MCF 10A (cell line): ENCODE measurements at places on chromosomes 3 and 15.

DNA sequence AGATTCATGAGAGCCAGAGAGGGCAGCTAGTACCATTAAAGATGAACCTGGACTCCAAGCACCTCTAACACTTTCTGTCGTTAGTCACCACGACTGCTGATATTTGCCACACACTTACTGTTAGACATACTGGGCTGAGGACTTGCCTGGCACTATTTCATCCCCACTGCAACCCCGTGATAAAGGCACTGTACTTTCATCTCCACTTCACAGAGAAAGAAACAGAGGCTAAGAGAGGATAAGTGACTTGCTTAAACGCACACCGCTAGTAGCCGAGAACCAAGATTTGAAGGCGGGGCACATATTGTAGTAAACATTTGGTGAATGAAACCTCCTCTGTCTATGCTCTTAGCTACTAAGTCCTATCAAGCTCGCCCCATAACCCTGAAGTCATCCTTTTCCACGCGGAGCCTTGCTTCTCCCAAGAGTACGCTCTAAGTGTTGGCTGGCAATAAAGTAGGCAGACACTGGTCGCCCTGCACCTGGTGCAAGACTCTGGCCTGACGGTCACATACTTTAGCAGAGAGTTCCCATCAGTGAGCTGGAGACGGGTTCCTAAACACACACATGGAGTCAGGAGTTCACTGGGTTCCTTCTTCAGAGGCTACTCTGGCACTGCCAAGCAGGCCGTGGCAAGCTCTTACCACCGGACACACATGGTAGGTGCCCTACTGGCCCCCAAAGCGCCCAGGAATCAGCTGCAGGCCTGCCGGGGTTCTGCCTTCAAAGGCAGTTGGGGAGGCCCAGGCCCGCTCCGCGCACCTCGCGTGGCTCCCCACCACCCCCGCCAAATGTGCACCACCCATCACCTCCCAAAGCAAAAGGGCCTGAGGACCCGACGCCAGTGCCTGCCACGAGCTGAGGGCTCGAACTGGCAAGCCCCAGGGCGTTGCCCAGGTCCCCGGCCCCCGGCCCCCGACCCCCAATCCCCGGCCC, 951 bp downstream of the POMGNT2 start:
- DNase-seq = no peak
- peak overlapping the region; percentile 70 for H3K4me3 ChIP-seq
- H3K4me1 ChIP-seq = peaks cover 8% of the 10 kb centered on the region
- H3K27me3 ChIP-seq = no peaks in the 10 kb centered on the region

DNA sequence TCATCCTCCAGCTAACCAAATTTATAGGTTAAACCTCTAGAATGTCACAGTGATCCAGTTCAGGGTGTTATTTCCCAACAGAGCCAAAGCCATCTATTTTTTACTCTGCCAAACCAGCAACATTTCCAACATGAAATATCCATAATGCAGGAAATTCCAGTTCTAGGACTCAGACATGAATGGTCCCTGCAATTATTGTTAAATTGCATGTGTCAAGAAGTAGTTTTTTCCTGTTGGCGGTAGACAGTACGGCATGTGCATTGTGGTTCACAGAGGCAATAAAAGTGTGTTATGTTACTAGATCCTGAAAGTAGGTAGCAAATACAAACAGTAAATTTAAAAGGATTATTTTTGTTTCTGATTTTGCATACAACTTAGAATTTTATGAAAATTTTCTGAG, 215.7 kb upstream of the THBS1 start:
- H3K27me3 ChIP-seq = no peaks in the 10 kb centered on the region
- H3K27ac ChIP-seq = no peak overlapping the region
- H3K36me3 ChIP-seq = no peaks in the 10 kb centered on the region
- no peak overlapping the region for H3K4me3 ChIP-seq
- peaks cover 8% of the 10 kb centered on the region for H3K4me1 ChIP-seq
- DNase-seq = peak; percentile 14

DNA sequence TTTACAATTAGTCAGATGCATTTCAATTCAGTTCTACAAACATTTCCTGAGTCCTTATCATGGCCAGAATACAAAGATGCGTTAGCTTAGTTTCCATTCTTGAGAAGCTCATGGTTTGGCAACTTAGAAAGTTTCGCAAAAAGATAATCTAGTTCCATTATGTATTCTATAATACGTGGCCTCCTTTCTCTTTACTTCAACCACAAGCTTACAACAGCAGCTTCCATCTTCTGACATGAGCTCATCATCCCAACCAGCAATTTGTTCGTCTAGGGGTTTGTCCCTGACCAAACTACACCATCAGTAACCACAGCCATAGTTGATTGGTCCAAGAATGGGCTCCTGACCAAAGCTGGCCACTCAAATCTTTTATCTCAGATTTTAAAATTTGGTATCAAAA, 267.6 kb upstream of the TBC1D5 start:
- no peak for DNase-seq
- H3K27ac ChIP-seq = no peak overlapping the region
- H3K36me3 ChIP-seq = no peaks in the 10 kb centered on the region

DNA sequence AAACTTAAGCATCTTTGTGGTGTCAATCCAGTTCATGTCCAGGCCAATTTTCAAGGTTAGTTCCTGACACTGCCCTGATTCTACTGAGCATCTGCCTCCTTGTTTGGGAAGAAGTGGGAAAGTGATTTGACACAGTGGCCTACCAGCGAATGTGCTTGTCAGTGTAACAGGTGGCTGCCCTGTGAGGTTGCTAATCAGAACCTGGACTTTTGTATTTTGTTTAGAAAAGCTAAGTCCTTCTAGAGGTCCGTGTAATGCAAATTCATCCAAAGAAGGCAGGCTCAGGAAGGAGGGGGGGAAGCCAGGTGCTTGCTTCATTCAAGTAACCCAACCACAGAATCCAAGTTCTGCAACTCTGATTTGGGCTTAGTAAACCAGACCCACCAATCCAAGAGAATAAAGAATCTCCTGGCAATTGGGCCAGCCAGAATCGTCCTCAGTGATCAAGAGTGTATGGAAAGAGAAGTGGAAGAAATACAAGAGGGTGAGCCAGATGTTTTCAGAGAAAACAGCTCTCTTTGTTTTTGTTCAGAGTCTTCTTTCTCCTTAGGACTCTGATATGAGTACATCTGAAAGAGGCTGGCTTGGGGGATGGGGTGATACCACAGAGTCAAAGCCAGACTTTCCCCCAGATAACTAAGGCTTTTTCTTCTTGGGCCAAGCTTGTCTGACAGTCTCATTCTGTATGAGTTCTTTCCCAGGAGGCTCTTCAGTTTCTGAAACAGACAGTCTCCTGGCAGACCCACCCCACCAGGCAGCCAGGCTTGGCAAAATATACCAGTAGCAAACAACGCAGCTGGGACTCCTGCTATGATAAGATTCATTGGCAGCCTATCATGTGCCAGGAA, 508.9 kb upstream of the TBL1XR1 start:
- no peaks in the 10 kb centered on the region for H3K4me1 ChIP-seq
- no peak overlapping the region for H3K4me3 ChIP-seq
- no peaks in the 10 kb centered on the region for H3K27me3 ChIP-seq
- no peaks in the 10 kb centered on the region for H3K36me3 ChIP-seq
- H3K27ac ChIP-seq = no peak overlapping the region

DNA sequence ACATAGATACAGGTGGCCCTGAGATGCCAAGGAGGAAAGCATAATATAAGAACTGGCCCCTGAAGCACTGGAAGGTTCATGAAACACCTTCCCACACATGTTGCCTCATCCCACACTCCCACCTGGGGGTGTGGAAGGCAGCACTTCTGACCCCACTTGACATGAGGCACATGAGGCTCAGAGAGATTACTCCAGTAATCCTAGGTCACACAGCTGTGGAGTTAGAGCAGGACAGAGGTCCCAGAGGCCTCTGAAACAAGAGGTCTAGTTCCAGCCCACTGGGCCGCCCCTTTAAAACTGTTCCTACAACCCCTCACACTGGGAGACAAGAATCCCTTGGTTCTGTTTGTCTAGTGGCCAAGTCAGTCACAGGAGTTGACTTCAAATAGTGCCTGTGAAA, 7.2 kb downstream of the SSUH2 start:
- no peak overlapping the region for H3K4me3 ChIP-seq
- DNase-seq = no peak
- H3K36me3 ChIP-seq = no peaks in the 10 kb centered on the region
- H3K27ac ChIP-seq = no peak overlapping the region
- H3K27me3 ChIP-seq = no peaks in the 10 kb centered on the region
- H3K4me1 ChIP-seq = peaks cover 10% of the 10 kb centered on the region

GRCh38 chr15:75811626-75812025, 31.6 kb upstream of the UBE2Q2 start:
- H3K4me3 ChIP-seq = no peak overlapping the region
- H3K36me3 ChIP-seq = no peaks in the 10 kb centered on the region
- H3K4me1 ChIP-seq = no peaks in the 10 kb centered on the region
